GM04503 (cell line): ENCODE measurements at places on chromosomes 7 and 10.

DNA sequence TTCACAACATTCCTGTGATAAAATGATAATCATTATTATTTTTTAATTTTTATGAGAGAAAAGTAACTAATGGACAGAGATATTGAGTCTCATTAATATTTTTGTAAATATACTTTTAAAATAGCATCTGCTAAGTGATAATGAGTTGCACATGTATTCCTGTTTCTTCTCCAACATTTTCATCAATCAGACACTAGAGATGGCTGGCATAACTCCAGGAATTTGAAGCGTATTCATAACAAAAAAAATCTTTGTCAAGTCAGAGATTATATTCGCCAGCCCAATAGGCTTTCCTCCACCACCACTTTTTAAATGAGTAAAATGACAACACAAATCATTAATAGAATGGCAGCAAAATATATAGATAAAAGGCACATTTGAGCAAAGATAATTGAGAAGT, 524.0 kb upstream of the KCND2 start:
- no peak for DNase-seq

- no peak for DNase-seq
Measured at GRCh38 chr7:96792115-96792514, 82.5 kb upstream of the SEM1 start.

DNA sequence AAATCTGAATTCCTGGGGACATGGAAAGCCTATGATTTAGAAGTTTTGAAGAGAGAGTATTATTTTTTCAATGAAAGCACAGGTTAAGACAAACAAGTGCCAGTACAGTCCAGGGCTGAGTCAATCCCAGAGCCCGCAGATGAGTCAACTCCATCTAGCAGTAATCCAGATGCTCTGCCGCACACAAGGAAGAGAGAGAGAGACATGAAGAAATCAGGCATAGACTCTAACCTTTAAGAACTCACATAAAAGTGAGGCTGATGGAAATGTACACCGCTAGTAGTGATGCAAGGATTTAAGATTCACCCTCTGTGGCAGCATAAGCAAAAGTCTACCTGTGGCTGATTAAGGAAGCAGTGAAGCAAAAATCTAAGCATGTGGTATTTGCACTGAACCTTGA, 651.5 kb downstream of the TNS3 start:
- DNase-seq = peak; percentile 84

- DNase-seq = no peak
Measured at GRCh38 chr7:40232242-40232893, 97.6 kb downstream of the SUGCT start.

- DNase-seq = no peak
Measured at GRCh38 chr7:8379264-8379663, 54.1 kb upstream of the NXPH1 start.

- DNase-seq = no peak
Measured at GRCh38 chr7:135290594-135290993, 57.0 kb downstream of the STRA8 start.

DNA sequence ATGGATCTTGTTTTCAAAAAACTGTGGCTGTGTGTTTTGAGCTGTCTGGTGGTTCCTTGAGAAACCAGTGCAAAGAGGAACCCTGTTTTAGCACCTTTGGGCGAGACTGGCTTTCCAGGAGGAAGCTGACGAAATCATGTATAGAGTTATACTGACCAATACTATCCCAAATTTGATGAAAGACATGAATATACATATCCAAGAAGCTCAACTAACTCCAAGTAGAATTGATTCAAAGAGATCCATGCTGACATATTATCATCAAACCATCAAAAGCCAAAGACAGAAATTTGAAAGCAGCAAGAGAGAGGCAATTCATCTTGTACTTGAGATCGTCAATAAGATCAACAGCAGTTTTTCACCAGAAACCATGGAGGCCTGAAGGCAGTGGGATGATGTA, 610.7 kb downstream of the DNAJB6 start:
- DNase-seq = no peak

DNA sequence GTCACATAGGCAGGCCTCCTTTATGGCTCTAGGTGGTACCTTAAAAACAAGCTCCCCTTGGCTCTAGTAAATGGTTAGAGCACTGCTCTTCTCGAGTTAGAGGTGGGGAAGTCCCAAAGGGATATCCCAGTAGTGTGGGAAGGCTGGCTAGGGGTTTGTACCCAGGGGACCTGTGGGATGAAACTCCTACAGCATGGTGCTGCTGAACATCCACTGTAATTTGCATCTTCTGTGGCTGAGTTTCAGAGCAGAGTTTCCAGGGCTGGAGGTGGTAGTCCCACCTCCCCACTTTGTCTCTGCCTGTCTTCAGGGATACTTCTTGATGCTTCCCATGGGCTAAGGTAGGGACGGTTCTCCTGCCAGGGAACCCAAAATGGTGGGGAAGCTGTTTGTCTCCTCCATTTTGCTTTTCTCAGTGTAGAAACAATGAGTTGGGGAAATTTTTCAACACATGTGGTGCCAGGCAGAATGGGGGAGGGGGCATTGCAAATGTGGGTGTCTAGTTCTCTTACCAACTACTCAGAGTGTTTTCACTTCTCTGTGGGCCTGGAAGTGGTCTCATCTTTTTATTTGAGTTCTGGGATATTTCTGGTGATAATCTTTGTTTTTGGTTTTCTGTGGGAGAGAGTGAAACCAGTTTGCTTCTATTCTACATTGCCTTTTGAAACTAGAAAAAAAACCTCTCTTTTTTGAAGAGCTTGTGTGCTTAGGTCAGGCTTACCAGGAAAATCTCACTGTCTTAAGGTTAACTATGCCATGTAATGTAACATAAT, 36.3 kb downstream of the SCART1 start:
- DNase-seq = no peak

DNA sequence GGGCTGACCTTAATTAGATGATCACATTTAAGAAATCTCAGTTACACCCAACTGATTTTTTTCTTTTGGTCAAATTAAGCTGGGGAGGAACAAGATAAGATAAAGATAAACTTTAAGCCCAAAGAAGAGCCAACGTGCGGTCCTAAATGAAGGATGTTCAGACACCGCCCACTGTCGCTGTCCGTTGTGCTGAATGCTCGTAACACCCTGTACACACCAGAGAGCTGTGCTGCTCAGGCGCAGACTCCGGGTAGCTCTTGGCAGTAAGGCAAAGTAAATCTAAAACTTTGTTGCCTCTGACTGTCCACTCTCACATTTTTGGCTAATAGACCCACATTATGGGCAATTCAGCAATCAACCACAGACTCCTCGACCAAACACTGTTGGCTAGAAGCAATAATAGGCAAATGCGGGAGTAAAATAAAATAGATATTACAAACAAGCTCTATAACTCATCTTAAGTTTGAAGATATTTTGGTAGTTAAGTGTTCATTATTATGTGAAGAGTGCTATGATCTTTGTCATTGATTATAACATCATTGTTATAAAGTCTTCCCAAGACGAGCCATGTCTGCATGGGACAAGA, 57.1 kb downstream of the PLPP4 start:
- DNase-seq = no peak

DNA sequence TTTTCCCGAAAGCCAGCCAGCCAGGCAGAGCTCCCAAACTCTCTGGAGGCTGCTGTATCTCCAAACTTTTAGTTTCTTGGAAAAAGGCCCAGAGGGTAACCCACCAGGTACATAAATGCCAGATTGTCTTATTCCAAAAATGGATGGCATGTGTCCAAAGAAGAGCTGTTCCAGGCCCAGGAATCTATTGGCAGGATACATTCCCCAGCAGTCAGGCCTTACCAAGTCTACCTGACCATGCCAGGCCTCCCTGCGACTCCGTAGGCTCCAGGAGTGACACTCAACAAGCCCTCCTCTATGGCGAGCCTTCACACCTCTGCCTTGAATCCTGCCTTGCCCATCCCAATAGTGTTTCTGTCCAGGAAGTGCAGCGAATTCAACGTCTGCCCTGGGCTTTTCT, 95.6 kb downstream of the GRB10 start:
- no peak for DNase-seq

DNA sequence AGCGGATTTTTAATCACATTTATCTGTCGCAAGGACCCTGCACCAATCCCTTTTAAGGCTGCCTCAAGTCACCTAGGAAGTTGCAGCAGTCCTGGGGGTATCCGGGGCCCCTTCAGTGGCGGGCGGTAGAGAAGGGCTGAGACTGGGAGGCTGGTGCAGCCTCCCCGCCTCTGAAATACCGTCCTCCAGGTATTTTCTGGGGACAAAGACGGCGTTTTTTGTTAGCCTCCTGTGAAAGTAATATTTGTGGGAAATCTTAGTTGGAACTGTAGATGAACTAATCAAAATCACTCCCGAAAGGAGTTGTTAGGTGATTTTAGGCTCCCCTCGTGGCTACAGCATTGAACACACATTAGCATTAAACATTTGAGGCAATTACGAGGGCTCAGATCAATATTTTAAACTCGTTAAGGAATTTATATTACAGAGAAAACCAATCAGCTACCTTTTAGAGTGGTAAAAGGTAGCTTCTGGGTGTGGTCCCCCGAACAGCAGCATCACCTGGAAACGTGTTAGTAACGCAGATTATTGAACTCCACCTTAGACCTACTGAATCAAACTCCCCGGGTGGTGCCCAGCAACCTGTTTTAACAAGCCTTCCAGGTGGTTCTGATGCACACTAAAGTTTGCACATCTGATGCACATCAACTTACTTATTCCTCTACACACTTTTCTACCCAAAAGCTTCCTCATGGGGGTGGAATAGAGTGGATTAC, 530 bp upstream of the ANXA7 start:
- DNase-seq = no peak

DNA sequence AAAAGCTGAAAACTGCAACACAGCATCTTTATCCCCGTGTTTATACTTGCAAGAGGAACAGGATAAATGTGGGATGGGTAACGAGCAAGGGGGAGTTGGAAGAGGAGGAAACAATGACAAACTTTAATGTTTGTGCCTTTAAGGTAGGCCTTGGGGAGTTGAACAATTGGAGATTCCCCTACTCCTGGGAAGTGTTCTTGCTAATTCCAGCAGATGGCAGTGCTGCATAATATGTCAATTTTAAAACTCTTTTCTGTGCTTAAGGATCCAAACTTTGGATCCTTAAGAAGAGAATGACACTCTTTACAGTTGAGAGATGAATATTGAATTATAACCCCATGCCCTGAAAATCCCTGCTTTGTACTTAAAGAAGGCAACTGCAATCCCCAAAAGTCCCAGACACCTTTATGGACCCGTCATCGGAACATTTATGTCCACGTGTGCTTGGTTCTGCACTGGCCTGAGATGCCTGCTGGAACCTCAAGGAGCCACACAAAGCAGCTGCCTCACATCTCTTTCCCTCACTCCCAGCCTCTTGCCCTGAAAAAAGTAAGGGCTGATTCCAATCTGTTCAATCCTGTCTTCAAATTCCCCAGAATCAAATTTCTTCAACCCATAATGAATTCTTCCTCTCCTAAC, 12.0 kb downstream of the IFIT5 start:
- peak; percentile 25 for DNase-seq

DNA sequence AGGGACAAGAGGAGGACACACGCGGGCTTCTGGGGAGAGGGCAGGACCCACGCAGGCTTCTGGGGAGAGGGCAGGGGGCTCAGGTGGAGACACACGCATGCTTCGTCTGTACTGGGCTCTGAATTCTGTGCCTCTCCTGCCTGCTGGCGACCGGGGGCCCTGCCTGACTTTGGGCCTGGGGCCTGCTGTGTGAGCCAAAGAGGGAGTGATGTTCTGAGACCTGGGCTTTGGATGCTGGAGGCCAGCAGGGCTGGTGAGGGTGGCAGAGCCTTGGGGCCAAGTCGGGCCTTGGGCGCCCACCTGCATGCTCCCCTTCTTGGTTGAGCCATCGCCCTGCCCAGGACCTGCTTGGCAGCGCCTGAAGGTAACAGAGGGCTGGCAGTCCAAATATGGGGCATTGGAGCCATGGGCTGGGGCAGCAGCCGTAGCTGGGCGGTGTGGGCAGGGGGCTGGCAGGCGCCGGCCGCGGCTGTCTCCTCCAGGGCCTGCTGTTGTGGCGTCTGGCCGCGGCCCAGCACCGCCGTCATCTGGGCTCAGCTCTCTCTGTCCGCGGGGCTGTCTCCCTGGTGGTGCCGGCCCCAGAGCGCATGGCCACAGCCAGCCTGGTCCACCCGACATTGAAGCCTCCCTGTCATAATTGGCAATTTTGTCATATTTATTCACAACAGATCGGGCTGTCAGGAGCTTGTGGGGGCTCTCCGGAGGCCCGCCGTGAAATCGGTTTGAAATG, 78.9 kb downstream of the UNCX start:
- DNase-seq = no peak

GRCh38 chr7:97094284-97094930, 23.1 kb upstream of the SDHAF3 start:
- DNase-seq = no peak

- DNase-seq = no peak
Measured at GRCh38 chr7:41892356-41893100, 189.6 kb upstream of the INHBA start.

GRCh38 chr7:9091282-9091681, 657.9 kb downstream of the NXPH1 start:
- no peak for DNase-seq

GRCh38 chr10:5942001-5942400, 35.3 kb downstream of the IL15RA start:
- DNase-seq = no peak

DNA sequence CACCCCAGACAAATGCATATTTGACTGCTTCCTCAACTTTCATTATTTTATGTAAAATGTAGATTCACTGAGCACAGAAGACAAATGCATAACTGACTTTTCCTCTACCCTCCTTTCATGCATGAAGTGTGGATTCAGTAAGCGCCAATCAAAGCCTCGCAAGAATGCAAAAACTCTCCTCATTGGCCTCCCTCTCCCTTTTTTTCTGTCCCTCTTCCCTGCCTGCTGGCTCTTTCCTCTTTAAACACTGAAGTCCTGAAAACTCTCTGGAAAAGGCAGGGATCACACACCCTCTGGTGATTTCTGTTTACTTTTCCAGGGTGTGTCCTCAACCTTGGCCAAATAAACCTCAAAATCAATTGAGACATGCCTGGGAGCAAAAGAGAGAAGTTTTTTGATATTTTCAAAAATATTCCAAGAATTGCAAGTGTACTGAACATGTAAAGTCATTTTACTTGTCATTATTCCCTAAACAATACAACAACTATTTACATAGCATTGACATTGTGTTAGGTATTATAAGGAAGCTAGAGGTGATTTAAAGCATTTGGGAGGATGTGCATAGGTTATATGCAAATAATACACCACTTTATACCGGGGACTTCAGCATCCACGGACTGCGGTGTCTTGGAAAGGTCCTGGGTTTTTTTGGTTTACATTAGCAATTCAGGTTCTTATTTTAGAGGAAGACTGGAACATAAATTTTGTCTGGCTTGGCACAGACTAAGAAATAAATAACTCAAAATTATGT, 71.4 kb downstream of the SEC61G start:
- no peak for DNase-seq

DNA sequence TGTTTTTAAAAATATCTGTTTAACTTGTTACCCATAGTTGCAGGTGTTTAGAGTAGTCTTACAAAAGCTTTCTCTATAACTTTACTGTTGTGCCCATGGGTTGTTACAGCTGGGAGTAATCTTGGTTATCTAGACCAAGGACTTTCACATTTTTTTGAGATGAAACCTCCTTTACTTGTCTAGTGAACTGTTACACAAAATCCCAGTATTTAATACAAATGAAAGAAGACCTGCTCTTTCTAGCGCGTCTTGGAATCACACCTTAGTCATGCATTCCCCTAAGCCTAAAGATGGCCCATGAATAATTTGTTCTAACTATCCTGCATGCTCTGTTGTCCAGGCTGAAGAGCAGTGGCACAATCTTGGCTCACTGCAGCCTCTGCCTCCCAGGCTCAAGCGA, 38.0 kb downstream of the CSGALNACT2 start:
- no peak for DNase-seq

GRCh38 chr10:103617602-103618385, 124.3 kb downstream of the NEURL1 start:
- no peak for DNase-seq
